Head of caudate nucleus (tissue), 42 donors: ENCODE measurements at places on chromosomes 12 and 14.
A peak's percentile ranks its signal among the peaks of the same experiment; 100 is the strongest.

GRCh38 chr14:64636208-64636979 lies 67.8 kb upstream of the PLEKHG3 start:
- DNase-seq, result peak; percentile 69

- DNase-seq, result peak; percentile 6
These were observed 171.5 kb downstream of the SLC15A4 start for GRCh38 chr12:128652136-128652751.

- DNase-seq, result no peak
These were observed 65.9 kb downstream of the DAAM1 start for GRCh38 chr14:59254146-59254910.

DNA sequence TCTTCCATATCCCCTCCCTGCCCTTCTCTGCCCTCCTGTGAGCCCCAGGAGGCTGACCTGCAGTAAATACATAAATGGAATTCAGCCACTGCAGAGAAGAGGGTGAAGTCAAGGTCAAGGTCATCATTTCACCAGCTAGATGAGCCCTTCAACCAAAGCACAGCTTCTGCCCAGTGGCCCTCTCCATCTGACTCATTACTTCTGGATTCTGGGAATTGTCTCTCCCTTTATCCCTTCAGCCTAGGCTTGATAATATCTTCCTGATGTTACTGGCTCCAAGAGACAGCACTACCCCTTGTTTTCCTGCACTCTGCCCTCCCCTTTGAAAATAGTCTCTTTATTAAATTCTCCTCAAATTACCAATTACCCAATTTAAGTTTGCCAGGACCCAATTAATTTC lies 64.5 kb downstream of the TTC9 start:
- no peak for DNase-seq

GRCh38 chr14:23469906-23470403 lies 452 bp downstream of the NGDN start:
- DNase-seq, result no peak

GRCh38 chr14:72630374-72630773 lies 263.5 kb downstream of the DPF3 start:
- no peak for DNase-seq

- DNase-seq, result peak; percentile 64
These were observed 161.1 kb downstream of the SUDS3 start for GRCh38 chr12:118537481-118537917.

- peak; percentile 26 for DNase-seq
These were observed 32.1 kb upstream of the GSG1 start for GRCh38 chr12:13135371-13136178.

DNA sequence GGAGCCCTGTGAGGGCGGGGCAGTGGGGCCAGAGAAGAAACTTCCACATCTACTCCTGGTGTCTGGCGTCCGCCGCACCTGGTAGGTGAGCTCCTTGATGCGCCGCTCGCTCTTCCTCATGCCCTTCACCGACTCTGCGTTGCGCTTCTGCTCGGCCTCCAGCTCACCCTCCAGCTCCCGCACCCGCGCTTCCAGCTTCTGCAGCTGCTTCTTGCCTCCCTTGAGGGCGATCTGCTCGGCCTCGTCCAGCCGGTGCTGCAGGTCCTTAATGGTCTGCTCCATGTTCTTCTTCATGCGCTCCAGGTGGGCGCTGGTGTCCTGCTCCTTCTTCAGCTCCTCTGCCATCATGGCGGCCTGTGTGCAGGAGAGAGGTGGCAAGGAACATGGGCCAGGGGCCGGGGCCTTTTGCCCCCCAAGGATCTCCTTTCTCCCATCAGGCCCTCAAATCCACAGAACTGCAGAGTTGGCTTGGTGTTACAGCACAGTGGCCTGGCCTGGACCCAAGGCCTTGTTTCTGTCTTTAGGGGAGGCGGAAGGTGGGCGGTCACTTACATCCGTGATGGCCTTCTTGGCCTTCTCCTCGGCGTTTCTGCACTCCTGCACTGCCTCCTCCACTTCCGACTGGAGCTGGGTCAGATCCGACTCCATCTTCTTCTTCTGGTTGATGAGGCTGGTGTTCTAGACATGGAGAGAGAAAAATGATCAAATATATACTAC lies 7.7 kb downstream of the CMTM5 start:
- no peak for DNase-seq

- no peak for DNase-seq
These were observed 1202.3 kb downstream of the GALC start for GRCh38 chr14:86790408-86791364.

GRCh38 chr12:11321980-11322379 lies 11.7 kb upstream of the PRB4 start:
- no peak for DNase-seq

GRCh38 chr14:52776816-52777215 lies 14.6 kb downstream of the GNPNAT1 start:
- no peak for DNase-seq

DNA sequence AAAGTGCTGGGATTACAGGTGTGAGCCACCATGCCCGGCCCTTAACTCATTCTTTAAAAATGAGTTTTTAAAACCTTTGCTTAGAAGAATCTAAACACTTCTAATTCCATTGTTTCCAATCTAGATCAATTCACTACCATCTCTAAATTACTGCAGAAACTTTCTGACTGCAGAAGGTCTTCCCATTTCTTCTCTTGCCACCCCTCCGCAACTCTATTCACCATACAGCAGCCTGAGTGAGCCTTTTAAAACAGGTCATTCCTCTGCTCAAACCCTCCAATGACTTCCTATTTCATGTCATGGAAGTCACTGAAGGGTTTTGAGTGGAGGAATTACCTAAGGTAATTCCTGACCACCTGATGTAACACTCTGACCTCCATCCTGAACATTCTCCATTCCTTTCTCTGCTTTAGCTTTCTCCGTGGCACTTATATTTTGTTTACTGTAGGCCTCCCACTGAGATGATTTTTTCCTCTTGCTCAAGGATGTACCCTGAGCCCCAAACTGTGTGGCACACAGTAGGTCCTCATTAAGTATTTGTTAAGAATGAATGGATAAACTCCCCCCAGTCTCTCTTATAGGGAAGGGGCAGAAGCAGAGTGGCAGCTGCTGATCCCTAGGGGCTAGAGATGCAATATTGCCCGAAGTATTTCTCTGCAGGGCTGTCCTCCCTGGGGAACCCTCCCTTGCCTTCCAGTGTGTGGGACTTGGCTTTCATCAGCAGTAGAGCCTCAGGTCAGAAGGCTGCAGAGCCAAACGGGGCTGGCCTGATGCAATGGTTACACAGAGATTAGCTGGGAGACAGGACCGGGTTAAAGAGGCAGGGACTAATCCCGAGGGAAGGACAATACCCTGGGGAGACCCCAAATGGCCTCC lies 1.2 kb downstream of the DDIT3 start:
- no peak for DNase-seq

GRCh38 chr14:60658909-60659585 lies 9.8 kb upstream of the SIX1 start:
- DNase-seq, result no peak

DNA sequence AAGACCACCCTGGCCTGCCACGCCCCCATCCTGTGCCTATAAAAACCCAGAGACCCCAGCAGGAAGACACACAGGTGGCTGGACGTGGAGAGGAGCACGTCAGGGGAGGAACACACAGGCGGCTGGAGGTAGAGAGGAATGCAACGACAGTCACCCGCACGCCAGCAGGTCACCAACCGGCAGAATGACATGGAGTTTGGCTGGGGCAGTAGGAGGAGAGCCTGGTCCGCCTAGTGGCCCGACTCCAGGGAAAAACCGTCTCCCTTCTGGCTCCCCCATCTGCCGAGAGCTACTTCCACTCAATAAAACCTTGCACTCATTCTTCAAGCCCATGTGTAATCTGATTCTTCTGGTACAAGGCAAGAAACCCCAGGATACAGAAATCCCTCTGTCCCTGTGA lies 62.7 kb upstream of the KCNH3 start:
- DNase-seq, result no peak

GRCh38 chr12:10331642-10332239 lies 24.1 kb downstream of the KLRD1 start:
- no peak for DNase-seq

GRCh38 chr12:92408072-92408900 lies 262.6 kb upstream of the BTG1 start:
- peak; percentile 44 for DNase-seq

- peak; percentile 35 for DNase-seq
These were observed at the start of gene KRT80 for GRCh38 chr12:52191841-52192791. TSS of gene KRT80 (minus strand) at chr12:52192014. CDS start at chr12:52191902, 112 bp downstream.

DNA sequence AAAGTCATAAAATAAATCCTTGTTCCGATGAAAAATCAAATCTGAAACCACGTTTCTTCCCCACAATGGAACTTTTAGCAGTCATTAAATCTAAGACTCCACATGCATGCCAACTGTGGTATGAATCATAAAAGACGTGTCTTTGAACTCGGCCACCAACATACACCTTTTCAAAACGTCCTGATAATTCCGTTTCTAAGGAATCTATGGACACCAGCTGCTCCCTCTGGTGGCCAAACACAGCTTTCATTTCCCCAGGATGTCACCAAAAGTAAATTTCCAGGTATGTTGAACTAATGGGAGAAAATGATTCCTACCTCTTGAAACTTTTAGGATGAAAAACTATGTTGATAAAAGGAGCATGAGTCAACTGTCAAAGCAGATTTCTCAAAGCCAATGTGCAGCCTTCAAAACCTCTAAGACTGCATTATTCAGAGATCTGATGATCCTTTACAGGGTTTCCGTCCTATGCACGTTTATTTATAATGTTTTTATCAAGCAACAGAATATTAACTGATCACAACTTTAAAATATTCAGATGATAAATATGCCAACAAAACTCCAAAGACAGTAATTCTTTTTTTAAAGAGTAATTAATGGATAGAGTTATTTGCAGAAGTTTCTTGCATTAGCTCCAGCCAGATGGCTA lies 96.2 kb downstream of the CIT start:
- DNase-seq, result no peak

GRCh38 chr12:45439039-45439438 lies 223.1 kb downstream of the ANO6 start:
- no peak for DNase-seq

- no peak for DNase-seq
These were observed 46.9 kb upstream of the RGS6 start for GRCh38 chr14:71885301-71885700.

DNA sequence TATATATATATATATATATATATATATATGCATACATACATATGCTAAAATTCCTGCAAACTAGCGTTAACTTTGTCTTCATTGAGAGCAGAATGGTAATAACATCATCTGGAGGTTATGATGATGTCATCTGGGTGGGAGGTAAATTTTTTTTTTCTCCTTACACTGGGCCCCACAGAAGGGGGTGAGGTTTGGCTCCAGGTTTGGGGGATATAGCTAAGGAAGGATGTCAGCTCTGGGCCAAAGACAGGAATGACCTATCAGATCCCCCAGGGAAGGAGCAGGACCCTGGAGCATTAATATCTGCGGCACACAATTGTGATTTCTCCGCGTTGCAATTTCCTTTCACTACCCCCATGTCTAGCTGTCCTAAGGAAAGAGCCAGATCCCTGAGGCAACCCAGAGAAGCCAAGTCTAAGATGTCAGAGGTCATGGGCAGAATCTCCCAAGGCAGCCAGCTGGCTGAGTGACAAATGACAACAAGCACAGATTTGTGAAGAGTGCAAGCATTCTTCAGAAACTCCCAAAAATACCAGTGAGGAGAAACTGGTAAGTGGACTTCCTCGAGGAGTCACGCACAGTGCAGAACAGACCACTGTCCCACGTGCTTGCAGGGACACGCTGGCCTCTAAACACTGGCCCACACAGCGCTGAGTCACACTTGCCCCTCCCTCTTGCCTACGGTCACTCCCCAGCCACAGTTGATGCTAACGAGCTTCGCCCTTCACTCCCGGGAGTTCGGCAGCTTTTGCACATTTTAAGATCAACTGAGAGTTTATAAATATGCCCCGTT lies 9.9 kb downstream of the UBC start:
- peak; percentile 74 for DNase-seq

GRCh38 chr14:99427632-99428300 lies 52.9 kb downstream of the SETD3 start:
- peak; percentile 53 for DNase-seq

- peak; percentile 99 for DNase-seq
These were observed 422 bp upstream of the AK7 start for GRCh38 chr14:96391293-96392118.

- DNase-seq, result no peak
These were observed 43.3 kb downstream of the DEGS2 start for GRCh38 chr14:100116134-100116533.

- no peak for DNase-seq
These were observed 13.9 kb downstream of the MYL2 start for GRCh38 chr12:110906516-110906915.

DNA sequence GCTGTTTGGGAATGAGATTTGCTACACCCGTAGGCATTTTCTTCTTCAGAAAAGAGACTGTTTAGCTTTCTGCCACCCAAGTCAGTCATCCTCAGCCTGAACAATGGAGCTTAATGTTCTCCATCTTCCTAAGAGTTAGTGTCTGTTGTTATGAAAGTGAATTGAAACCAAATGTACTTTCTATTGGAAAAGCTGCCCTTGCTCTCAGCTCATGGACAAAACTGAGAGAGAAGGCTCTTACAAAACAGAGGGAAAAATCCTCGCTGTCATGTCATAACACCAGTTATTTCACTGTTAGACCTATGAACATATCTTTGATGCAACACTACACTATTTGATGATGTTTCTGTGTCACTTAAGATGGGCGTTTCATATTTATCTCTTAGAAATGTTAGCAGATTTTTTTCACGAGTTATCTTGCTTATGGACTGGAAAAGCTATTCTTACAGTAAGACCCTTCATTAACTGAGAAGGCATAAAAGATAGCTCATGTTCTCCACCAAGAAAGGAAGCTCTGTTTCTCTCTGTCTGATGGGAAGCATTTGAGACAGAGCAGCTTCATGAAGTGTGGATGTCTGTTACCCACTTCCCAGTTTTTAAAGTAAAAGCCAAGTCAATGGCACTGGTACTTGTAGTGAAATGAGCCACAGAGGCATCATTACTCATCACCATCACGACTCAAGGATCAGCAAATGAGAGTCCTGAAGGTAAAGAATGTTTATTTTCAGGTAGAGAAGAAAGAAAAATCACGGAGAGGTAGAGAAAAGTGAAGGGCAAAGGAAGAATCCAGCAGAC lies 483.9 kb downstream of the ZFP36L1 start:
- no peak for DNase-seq

- DNase-seq, result no peak
These were observed 17.3 kb downstream of the EMG1 start for GRCh38 chr12:6987956-6988553.

DNA sequence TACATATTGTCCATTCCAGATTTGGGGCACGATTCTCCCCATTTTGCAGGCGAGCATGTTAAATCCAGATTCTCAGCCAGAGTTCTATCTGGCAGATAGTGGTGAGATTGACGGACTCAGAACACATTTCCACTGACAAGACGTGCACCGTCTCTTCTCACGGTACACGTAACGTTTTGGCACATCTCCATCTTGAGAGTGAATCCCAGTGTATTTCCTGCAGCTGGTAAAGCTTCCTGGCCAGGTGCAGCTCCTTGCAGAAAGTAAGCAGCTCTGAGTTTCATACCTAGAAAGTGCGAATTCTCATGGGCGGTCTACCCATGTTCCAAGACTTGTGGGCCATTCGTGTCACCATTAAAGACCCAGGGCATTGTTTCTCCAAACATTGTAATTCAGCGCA lies 102.6 kb downstream of the TSPAN9 start:
- no peak for DNase-seq

DNA sequence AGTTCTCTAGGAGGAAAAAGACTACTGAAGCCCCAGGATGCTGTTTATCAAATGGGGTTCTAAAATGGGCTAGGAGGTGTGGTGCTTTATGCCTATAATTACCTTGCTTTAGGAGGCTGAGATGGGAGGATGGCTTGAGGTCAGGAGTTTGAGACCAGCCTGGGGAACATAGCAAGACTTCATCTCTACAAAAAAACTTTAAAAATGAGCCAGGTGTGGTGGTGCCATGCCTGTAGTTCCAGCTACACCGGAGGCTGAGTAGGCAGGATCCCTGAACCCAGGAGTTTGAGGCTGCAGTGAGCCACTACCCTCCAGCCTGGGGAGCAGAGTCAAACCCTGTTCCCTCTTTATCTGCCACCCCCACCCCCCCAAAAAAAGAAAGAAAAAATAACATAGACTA lies 23.3 kb upstream of the SLC2A3 start:
- no peak for DNase-seq
